ENCODE measurements at places on chromosomes 1 and 21.

DNA sequence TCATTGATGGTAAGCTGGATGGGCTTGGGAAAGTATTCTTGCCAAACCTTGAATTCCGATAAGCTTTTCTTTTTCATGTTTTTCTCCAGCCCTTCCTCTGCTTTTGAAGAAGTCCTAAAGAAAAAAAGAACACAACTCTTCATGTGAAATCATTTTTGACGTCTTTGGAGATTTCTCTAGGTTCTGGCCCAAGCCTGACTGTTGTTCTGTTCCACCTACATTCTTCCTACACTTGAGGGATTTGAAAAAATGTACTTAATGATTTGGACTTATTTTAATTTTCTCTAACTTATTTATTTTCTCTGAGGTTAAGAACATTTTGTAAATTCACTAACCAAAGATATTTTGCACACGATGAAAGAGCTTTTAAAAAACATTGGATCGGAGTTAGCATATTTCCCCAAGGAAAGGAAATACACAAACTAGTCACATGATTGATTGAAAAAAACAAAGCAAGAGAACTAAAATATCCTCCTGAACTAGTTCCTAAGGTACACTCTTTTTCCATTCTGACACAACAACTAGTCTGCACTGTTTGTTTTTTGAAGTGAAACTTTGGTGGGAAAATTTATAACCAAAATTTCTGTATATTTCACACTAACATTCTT, 82.3 kb downstream of the LTN1 start:
- no peak overlapping the region for H3K4me3 ChIP-seq
- H3K27me3 ChIP-seq = no peaks in the 10 kb centered on the region
- H3K4me1 ChIP-seq = no peaks in the 10 kb centered on the region
- no peak for DNase-seq
- no peaks in the 10 kb centered on the region for H3K36me3 ChIP-seq

GRCh38 chr1:101198842-101199636, 37.8 kb upstream of the S1PR1 start:
- H3K4me1 ChIP-seq = peaks cover 21% of the 10 kb centered on the region
- no peaks in the 10 kb centered on the region for H3K27me3 ChIP-seq
- peak overlapping the region; percentile 79 for H3K27ac ChIP-seq
- DNase-seq = peak; percentile 57
- H3K4me3 ChIP-seq = no peak overlapping the region
- peaks cover 1% of the 10 kb centered on the region for H3K36me3 ChIP-seq

DNA sequence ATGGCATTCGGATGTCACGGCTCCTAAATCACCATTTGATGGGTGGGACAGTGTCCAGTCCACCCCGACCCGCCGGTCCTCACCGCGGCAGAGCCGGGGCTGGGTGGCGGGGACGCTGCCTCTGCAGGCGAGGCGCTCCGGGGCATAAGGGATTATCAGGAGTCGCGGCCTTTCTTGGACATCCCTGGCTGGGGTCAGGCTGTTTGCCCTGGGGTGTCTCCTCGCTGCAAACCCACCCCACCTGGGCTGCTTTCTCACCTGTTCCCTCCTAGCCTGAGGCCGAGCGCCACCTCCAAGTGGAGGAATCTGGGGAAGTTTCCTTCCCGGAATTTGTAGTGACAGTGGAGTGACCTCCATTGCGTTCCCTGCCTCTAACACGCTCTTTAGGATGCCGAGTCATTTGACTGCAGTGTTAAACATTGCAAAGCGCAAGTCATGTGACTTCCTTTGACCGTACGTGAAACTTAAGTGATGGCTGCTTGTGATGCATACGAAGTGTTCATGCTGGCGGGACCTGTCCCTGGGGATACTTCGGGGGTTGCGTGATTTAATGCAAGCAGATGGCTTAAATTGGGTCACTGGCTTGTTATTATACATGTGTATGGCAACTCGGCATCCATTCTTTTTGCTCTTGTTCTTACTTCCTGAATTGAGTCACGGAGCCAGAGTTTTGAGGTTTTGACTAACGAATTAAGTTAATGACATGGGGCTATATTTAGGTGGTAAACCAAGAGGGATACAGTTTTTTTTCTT, 536 bp downstream of the LGALS8 start:
- peaks cover 10% of the 10 kb centered on the region for H3K36me3 ChIP-seq
- H3K4me1 ChIP-seq = peaks cover 8% of the 10 kb centered on the region
- DNase-seq = peak; percentile 53
- peak overlapping the region; percentile 97 for H3K4me3 ChIP-seq

DNA sequence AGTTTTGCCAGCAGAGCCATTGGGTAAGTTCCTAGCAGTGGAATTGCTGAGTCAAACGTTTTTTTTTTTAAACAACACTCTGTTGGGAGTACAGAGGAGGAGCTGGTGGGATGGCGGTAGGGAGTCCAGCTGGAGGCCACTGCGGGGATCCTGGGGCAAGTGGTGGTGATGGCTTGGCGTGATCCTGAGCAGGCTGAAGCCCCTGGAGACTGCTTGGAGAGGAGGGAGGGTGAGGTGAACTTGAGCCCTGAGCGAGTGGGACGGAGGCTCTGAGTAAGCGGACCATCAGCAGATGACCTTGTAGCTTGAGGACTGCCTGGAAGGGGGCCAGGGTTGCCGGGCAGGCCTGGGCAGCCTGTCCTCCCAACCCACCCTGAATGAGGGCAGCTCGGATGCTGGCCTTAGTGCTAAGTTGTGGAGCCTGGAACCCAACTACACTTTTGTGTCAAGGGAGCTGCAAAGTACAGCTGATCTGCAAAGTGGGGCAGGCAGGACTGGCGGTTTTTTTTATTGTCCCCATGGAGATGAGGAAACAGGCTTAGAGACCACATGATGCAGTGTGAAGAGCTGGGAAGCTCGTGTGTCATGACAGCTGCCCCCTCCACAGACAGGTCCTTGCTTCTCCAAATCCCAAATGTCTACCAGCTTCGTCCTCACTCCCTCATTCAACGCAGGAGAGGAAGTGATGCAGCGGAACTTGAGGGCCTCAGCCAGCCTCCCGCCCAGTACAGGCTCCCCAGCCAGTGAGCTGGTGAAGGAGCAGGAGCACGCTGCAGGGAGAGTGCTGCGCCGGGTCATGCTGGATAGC, 20.2 kb downstream of the MRPL37 start:
- peaks cover 20% of the 10 kb centered on the region for H3K36me3 ChIP-seq
- no peak for DNase-seq
- H3K4me3 ChIP-seq = no peak overlapping the region
- peaks cover 7% of the 10 kb centered on the region for H3K4me1 ChIP-seq
- H3K27me3 ChIP-seq = no peaks in the 10 kb centered on the region

- H3K27ac ChIP-seq = no peak within 1 kb of the TSS
- H3K4me3 ChIP-seq = peak within 1 kb of the TSS; percentile 19
- DNase-seq = no peak
- H3K36me3 ChIP-seq = no peaks in the 10 kb centered on the region
- peaks cover 47% of the 10 kb centered on the region for H3K27me3 ChIP-seq
Observed at GRCh38 chr1:31703431-31704270, at the start of gene COL16A1. Gene COL16A1 (minus strand): TSS chr1:31704017. CDS start chr1:31702193, 1,824 bp downstream.

- no peaks in the 10 kb centered on the region for H3K27me3 ChIP-seq
- H3K4me3 ChIP-seq = no peak overlapping the region
- no peak overlapping the region for H3K27ac ChIP-seq
- H3K4me1 ChIP-seq = peaks cover 69% of the 10 kb centered on the region
- peaks cover 72% of the 10 kb centered on the region for H3K36me3 ChIP-seq
Observed at GRCh38 chr1:54401799-54402198, 4.4 kb downstream of the SSBP3 start.

DNA sequence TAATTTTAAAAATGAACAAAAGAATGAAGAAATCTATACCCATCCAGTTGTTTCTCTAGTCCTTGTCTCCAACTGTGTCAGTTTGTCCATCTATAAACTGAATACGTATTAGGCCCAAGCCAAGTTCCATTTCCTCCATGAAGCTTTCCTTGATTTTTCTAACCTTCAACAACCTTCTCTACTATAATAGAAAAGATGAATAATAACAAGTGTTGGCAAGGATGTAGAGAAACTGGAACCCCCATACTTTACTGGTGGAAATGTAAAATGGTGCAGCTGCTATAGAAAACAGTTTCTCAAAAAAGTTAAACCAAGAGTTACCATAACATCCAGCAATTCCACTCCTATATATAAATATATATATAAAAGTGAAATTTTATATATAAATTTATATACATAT, 10.6 kb downstream of the KIAA0319L start:
- no peak overlapping the region for H3K27ac ChIP-seq
- H3K36me3 ChIP-seq = peaks cover 29% of the 10 kb centered on the region
- H3K27me3 ChIP-seq = no peaks in the 10 kb centered on the region
- no peak overlapping the region for H3K4me3 ChIP-seq

DNA sequence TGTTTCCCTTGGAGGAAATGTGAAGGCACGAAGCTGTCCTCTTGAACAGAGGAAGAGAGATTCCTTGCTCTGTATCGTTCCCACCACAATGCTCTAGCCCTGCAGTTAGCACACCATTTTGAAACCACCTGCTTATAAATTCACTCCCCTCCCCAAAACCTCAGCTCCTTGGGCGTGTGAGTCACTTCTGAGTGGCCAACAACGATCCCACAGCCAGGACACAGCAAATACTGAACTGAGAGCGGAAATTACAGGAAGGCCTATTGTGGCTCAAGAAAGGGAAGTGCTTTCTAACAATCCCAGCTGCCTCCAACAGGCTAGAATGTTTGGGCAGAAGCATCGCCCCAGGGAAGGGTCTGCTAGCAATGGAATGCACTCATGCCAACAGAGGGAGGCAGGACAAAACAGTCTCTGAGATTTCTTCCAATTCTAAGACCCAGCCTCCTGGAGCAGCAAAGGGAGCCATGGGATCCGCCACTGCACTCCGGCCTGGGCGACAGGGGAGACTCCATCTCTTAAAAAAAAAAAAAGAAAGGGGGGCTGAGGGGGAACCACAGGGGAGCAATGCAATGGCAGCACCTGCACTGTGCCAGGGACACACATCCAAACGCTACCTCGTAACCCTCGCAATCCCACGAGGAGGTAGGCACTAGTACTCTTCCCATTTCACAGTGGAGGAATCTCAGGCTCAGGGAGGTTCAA, 1.9 kb downstream of the TMEM53 start:
- no peak for DNase-seq
- H3K4me1 ChIP-seq = peaks cover 19% of the 10 kb centered on the region
- H3K36me3 ChIP-seq = no peaks in the 10 kb centered on the region
- no peak overlapping the region for H3K4me3 ChIP-seq
- no peaks in the 10 kb centered on the region for H3K27me3 ChIP-seq
- H3K27ac ChIP-seq = no peak overlapping the region

- peaks cover 8% of the 10 kb centered on the region for H3K36me3 ChIP-seq
- H3K27me3 ChIP-seq = no peaks in the 10 kb centered on the region
- H3K4me3 ChIP-seq = no peak overlapping the region
- DNase-seq = no peak
Observed at GRCh38 chr1:97608272-97608671, 312.6 kb downstream of the DPYD start.

GRCh38 chr21:41952568-41953248, 1.1 kb downstream of the C2CD2 start:
- no peak overlapping the region for H3K27ac ChIP-seq
- peaks cover 6% of the 10 kb centered on the region for H3K4me1 ChIP-seq
- peaks cover 4% of the 10 kb centered on the region for H3K27me3 ChIP-seq
- peak overlapping the region; percentile 69 for H3K4me3 ChIP-seq
- peaks cover 4% of the 10 kb centered on the region for H3K36me3 ChIP-seq

DNA sequence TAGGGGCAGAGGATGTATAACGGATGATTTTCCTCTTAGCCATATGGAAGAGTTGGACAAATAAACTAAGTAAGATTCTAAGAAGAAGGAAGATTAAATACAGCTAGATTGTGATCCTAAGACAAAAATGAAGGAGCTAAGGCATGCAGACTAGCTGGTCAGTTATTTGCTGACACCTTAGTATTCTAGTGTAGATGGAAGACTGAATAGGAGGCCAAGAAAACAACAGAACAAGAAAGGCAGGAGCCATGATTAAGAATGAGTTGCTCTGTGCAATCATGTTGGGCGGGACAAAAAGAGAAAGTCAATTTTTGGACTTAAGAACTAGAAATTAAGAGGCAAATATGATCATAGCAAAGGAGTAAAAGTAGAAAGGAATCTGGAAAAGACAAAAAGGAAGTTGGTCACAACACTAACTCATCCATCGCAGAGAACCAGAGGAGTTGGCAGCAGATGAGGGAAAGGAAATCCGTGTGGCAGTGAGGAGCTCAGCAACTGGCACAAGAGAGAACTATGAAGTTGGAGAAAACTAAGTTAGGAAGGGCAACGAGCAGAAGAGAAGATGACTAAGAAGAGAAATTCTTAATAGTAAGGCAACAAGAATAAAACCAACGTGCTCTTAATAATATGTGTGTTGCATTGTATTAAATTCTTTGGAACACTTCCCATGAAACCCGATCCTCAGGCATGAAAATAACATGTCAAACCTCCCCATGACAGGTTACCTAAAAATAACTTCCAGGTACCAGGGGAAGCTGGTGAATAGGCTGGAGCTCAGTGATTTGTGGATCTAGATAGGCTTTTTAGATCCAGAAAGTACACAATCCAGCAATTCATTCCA, 234.4 kb downstream of the LTN1 start:
- H3K4me1 ChIP-seq = no peaks in the 10 kb centered on the region
- peaks cover 4% of the 10 kb centered on the region for H3K36me3 ChIP-seq
- no peak overlapping the region for H3K4me3 ChIP-seq
- no peak for DNase-seq

DNA sequence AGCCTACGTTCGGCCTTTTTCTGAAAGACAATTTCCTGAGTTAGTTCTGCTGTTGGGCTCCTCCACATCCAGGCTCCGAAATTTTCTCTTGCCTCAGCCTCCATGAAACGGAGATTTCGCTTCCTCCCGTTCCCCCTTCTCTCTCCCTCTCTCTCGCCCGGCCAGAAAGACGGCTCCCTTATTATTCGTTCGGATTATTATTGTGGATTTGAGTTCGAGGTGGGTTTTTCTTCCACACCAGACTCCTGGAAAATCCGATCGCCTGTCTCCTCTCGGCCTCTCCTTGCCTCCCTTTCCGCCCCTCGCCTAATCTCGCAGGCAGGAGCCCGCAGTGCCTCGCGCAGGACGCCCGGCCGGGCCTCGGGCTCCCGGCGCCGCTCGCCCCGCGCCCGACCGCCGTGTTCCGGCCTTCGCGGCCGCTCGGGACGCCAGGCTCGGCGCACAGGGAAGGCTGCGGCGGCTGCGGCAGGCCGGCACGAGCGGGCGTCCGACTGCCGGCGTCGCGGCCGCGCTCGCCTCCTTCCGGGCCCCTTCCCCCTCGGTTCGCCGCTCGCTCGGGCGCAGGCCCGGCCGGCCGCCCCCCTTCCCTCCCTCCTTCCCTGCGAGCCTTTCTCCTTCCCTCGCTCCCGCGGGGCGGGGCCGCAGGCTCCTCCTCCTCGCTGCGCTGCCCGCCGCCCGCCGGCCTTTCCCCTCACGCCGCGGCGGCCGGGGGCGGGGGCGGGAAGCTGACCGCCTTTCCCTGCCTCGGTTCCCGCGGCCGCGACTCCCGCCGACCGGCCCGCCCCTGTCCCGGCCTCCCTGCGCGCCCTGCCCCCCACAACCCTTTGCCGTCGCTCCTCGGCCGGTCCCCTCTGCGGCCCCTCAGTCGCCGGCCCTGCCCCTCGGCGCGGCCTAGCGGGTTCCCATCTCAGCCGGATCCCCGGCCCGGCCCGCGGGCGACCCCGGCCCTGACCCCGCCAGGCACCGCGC, at the start of gene ARHGEF11:
Gene ARHGEF11 (minus strand): TSS at position 493 of the 969 bp plus-strand sequence. CDS start 1,412 bp downstream, outside the sequence.
- no peak within 1 kb of the TSS for H3K27ac ChIP-seq
- H3K4me3 ChIP-seq = peak within 1 kb of the TSS; percentile 82
- H3K36me3 ChIP-seq = no peaks in the 10 kb centered on the region
- peaks cover 17% of the 10 kb centered on the region for H3K4me1 ChIP-seq
- DNase-seq = peak; percentile 31
- H3K27me3 ChIP-seq = peaks cover 88% of the 10 kb centered on the region

Data from activated naive CD8-positive, alpha-beta T cell treated with anti-CD3 and anti-CD28 coated beads for 36 hours (primary cell).